ENCODE measurements at places on chromosomes 2 and 18.

DNA sequence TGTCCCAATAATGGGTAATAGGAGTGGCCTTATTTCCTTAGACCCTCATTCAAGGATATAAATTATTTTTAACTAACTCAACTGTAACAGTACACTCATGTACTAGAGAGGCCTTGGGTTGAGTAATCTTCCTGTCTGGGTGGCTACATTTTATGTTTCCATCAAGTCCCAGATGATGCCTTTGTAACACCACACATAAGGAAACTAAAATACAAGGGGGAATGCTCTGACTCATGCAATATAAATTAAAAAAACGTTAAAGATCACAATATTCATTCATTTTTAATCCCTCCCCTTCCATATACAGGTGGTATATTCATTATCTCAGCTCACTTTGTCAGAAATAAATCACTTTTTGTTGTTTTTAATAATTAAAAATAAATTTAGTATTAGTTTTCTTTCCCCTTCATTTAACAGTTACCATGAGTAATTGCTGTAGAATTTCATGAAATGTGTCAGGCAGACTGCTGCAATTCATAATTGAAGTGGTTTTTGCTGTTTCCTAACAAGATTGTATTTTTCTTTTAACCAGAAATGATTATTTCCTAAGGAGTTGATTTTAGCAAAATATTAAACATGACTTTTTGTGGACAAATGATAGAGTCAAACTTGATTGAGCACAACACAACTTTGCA is 1403.6 kb downstream of the SUCLG1 start:
- DNase-seq = no peak

DNA sequence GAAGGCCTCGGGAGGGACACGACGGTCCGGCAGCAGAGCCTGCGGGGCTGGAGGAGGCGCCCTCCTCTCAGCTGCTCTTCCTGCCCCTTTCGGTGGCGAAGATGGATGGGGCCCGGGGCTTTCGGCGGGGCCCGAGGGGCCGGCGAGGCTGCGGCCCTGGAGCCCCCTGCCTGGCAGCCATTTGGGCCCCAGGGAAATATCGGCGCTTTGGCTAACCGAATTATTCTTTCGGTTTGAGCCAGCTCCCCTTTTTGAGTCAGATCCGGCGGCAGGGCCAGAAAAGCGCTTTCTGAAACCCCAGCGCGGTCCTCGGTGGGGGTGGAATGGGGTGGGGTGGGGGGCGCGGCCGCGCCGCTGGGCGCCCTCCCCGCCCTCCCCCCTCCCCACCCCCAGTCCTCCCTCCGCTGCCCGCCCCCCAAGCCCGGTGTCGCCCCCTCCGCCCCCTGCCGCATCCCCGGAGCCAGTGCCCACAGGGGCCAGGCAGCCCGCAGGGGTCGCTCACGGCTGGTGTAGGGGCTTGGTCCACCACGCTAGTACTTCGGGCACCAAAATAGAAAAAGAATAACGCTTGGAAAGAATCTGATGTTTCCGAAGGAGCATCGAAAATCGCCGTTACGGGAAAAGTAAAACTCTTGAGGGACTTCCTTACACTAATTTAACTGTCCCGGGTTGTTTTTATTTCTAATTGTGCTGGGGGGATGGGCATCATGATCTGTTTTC is 9.1 kb upstream of the ARID5A start:
- no peak for DNase-seq

DNA sequence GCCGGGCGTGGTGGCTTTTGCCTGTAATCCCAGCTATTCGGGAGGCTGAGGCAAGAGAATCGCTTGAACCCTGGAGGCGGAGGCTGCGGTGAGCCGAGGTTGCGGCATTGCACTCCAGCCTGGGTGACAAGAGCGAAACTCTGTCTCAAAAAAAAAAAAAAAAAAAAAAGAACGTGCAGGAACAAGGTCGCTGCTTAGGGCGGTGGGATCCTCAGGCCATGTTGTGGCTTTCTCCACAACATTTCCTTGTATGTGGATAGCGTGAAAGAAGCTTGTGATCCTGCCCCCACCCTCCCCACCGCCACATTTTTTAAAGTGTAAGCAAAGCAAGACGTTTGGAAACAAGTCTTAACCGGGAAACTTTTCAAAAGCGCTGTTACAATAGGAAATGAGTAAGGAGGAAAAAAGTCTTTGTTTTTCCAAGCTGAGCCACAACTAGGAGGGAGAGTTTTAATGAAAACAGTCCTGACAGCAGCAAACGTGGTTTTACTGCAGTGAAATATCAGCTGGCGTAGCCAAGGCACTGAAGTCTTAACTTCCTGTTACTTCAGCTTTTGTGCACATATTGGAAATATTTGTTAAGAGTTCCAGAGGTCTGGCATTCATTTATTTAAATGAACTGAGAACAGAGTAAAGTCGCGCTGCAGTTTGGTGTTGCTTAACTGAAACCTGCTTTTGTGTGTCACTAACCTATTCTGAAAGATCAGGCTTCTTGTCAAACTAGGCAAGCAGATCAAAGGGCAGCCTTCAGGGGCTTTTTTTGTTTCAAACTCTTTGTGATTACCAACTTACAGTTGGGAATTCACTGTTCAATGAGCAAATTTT is 3.8 kb downstream of the TGIF1 start:
- no peak for DNase-seq

GRCh38 chr18:67511840-67512239 is 4.7 kb downstream of the DSEL start:
- no peak for DNase-seq

DNA sequence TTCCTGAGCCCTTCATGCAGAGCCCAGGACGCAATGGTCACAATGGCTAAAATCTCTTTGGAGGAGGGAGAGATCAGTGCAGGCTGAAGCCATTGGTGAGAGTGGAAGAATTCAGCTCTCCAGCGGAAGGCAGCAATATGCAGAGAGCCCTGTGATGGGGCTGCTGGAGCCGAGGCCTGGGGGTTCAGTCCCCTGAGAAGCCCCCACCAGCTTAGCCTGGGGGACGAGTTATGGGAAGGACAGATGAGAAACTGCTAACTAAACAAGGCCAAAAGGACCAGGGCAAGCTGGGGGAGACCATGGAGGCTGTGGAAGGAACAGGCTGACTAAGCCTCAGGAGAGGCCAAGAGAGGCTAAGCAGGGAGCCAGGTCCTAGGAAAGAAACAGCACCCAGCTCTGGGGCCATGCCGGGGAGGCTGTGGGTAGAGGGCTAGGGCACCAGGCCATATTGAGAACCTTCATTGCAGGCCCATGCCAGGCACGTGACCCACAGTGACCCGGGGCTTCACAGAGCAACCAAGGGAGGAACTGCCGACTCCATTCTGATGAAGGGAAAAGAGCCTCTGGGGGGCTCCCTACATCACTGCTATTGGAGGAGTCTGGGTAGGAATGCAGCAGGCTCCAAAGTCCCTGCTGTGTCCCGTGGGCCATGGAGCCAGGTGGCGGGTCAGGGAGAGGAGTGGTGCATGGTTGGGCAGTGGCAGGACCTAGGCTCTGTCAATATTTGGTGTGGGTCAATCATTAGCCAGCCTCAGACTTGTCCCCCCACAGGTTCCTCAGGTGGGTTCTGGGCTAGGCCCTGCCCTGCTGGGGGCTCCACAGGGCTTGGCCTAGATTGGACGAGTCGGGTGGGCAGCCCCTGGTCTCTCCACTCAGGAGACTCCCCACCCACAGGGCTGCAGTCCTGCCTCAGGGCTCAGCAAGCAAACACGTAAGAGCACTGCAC is 19.8 kb downstream of the PROC start:
- no peak for DNase-seq

- no peak for DNase-seq
Observed at GRCh38 chr18:24011123-24011917, 3.2 kb upstream of the TTC39C start.

DNA sequence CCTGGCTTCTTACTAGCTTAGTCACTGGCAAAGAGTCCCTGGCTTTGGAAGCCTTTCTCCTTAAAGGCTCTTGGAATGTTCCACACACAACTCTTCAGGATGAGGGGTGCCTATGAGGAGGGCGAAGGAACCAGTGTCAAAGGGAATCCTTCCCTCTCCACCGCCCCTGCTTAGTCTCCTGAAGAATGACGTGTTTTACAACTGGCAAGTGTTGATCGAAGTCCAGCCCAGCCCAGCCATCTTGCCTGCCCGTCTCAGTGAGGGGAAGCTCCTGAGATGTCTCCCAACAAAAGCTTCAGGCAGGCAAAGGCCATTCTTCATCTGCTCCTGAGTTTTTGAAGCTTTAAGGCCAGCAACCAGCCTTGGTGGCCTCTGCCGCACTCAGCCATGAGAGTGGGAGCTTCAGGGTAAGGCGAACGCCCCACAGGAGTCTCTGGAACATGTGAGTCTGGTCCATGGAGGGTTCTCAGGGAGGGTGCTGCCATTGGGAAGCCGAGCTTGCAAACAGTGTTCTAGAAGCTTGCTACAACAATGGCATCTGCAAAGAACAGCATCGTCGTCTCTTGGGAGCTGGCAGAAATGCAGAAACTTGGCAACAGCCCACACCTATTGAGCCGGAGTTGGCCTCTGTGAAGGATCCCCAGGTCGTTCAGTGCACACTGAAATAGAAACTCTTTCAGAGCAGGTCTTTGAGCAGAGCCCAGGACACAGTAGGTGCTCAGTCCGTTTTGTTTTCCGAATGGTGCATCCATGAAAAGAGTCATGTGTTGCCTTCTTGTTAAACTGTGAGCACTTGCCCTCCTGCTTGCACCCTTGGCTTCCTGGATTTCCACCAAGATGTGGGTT is 220.7 kb downstream of the SEPTIN10 start:
- no peak for DNase-seq

- peak; percentile 11 for DNase-seq
Observed at GRCh38 chr2:219495531-219496122, 3.1 kb upstream of the GMPPA start.

DNA sequence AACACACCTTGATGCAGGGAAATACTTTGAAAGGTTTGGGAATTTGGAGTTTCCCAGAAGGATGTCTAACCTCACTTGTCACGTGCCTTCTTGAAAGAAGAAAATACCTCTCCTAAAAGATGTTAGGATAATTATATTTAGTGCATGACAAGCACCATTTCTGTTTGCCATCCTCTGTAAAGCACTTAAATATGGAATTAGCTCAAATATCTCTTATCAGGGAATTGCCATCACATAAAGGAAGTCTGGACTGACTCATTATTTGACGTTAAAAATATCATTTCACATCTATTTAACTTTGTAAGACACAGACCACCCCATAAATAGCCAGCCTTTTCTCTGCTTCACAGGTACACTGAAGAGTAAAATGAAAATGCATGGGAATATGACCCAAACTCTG is 140.1 kb downstream of the STK39 start:
- DNase-seq = no peak

- no peak for DNase-seq
Observed at GRCh38 chr2:108918156-108918874, 70.7 kb downstream of the EDAR start.

DNA sequence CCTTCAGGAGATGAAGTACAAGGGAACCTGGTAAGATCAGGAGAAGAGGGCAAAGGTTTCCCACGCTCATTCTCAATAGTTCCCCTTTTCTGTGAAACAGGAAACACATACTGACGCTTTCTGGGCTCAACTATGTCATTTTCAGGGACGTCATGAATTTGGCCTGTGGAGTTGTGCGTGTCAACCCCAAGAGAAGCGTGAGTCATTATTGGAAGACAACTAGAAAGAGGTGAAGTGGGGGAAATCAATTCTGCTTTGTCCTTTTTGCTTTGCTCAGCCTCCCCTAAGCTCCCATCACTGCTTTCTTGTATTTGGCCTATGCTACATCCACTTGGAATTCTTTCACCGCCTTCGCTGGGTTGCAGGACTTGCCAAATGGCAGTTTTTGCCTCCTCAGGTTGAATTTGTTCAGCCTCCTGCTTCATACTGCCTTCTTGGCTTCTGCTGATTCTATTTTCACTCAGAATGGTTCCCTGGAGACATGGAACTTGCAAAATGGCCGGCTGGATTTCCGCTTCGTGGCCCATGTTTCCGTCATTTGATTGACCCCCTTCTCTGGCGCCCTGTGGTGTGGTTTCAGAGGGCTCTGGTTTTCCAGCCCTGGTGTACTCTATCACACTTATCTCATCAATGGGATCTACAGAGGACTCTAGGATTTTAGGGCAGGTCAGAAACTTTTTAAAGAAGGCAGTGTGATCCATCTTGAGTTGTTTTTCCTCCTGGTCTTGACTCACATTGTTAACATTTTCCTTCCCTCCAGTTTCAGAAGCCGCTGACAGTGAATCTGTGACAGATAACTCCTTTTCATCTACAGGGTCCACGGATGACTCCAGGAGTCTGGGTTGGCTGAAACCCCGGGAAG is 93.3 kb downstream of the ALPK2 start:
- no peak for DNase-seq

GRCh38 chr18:8699126-8699525 is 6.2 kb upstream of the MTCL1 start:
- no peak for DNase-seq

GRCh38 chr2:208253600-208254117 is 1.2 kb downstream of the IDH1 start:
- no peak for DNase-seq

DNA sequence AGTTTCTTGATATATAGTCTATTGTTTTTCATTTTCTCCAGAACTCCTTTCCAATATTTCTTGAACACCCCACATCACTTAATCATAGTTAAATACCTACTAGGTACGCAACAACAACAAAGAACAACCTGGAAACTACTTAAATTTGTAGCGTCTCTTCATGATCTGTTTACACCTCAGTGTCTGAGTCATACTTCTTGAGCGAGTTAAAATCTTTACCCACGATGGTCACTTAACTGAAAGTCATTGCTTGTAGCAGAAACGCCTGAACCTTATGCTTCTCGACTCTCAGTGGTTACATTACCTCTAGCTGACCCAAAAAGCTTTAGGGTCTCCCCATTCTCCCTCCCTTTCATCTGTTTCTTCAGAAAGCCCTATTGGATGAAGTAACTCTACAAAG is 131.3 kb downstream of the EN1 start:
- DNase-seq = no peak

GRCh38 chr2:224930124-224930523 is 112.1 kb downstream of the DOCK10 start:
- DNase-seq = no peak

DNA sequence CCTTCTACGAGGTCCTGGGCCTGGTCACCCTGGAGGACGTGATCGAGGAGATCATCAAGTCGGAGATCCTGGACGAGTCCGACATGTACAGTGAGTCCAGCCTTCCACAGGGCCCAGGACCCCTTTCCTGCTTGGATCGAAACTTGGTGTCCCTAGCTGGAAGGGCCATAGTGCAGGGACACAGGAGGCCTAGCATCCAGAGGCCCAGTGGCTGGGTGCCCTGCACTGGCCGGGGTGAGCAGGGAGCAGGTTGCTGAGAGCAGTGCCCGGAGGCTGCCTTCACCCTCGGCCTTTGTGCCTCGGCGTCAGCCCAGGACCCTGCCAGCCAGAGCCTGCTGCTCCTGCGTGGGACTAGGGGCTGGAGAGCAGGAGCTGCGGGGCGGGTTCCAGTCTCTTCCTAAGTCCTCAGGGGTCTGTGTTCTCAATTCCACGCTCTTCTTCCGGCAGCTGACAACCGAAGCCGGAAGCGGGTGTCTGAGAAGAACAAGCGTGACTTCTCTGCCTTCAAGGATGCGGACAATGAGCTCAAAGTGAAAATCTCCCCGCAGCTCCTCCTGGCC is 18.9 kb upstream of the CNNM3 start:
- DNase-seq = no peak
